ENCODE measurements at places on chromosomes 6 and 20.
A peak's percentile ranks its signal among the peaks of the same experiment; 100 is the strongest.

GRCh38 chr6:96975852-96976251, 51.3 kb downstream of the KLHL32 start:
- no peak for DNase-seq

GRCh38 chr6:55954436-55954835, 79.0 kb upstream of the BMP5 start:
- no peak for DNase-seq

DNA sequence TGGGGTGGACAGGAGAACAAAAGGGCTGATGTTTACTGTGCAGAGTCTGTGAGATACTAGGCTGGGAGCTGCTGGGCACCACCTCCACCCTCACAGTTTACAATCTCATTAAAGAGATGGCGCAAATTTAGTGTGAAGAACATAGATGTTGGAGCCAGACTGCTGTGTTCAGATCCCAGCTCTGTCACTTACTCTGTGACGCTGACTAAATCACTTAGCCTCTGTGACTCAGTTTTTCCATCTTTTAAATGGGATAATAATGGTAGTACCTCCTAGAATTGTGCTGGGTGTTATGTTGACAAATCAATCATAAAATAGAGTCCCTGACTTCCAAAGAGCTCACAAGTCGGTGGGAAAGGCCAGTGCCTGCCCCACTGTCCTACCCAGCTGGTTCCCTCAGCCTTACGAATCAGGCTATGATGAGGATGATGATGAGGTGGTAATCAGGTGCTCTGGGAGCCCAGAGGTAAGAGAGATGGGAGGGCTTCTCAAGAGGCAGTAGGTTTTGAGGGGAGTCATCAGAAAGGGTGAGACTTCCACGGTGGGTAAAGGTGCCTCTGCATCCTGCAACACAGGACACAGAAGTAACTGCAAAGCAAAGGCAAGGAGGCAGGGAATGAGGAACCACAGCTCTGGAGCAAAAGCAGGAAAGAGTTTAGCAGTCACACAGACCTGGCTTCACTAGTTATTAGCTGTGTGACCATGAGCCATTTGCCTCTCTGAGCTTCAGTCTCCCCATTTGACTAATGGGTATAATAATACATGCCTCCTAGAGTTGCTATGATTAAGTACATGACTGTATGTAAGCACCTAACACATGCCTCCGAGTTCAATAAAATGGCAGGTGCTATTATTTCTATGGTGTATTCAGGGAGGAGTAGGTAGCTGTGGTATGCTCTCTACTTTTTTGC, 8.9 kb downstream of the FYN start:
- no peak for DNase-seq

- DNase-seq, result peak; percentile 31
Measured at GRCh38 chr6:6915219-6915618, 192.5 kb upstream of the RREB1 start.

DNA sequence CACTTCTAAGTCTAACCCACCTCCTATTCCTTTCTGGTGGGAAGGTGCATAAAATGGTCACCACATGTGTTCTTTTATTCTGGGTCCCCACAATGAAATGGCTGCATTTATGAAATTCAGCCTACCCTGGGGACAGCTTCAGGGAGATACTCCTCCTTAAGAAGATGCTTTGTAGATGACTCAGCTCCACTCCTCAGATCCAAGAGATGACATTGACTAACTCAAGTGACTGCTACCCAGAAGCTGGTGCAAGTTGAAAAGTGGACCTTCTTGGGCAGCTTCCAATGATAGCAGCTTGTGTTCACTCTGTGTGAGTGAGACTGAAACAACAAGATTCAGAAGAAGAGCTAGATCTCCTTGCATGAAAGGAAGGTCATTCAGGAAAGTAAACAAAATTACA, 113.4 kb downstream of the SCP2D1 start:
- DNase-seq, result no peak

- no peak for DNase-seq
Measured at GRCh38 chr6:37889486-37889885, 70.0 kb downstream of the ZFAND3 start.

- DNase-seq, result no peak
Measured at GRCh38 chr20:4800676-4801449, 79.2 kb downstream of the PRND start.

- peak; percentile 53 for DNase-seq
Measured at GRCh38 chr6:55617272-55617671, 38.3 kb upstream of the HMGCLL1 start.

- no peak for DNase-seq
Measured at GRCh38 chr6:167298127-167298526, 7.0 kb downstream of the UNC93A start.

GRCh38 chr6:5679270-5679669, 327.5 kb downstream of the NRN1 start:
- DNase-seq, result no peak

DNA sequence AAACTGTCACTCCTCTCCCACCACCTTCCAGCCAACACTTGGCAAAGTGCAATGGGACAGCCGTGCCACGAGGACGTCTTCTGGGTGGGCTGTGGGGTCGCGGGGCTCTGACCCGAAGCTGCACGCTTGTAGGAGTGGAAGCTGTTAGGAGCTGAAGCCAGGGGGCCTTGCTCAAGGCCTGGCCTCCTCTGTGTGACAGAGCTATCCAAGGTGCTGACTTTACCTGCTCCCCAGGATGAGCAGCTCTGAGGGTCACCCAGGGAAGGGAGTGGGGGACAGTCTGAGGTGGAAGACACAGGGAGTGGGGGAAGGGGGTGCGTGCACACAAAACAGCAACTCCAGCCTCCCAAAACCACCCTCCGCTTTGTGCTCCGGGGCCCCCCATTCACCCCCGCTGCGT, 17.5 kb upstream of the CHRNA4 start:
- no peak for DNase-seq

GRCh38 chr6:43570876-43571441, 4.9 kb downstream of the XPO5 start:
- no peak for DNase-seq

- DNase-seq, result no peak
Measured at GRCh38 chr6:11929241-11929835, 82.8 kb upstream of the HIVEP1 start.

- DNase-seq, result no peak
Measured at GRCh38 chr20:34713194-34713943, 9.2 kb downstream of the TP53INP2 start.

DNA sequence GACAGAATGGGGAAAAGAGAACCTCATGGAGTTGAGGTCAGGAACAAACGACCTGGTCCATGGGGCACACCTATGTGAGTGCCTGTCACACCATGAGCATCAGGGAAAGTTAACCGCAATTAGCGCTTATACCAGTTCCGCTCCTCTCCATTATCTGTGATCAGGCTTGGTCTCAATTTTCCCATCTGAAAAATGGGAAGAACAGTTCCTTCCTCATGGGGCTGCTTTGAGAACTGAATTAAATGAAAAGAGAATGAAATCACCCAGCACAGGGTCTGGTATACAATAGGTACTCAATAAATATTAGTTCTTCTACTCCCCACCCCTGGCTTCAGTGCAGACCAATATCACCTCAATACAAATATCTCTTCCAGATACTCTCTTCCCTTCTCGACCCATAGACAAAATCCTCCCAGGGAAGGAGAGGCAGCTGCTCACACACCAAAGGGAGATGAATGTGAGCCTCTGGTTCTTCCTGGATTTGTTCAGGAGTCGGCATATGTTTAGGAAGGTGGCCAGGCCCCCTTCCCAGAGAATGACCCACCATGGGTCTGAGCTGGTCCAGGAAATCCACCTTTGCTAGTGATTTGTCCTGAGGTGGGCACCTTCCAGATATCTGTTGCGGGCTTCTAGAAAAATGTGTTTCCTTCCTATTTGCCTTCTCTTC, 2.4 kb upstream of the PTGIS start:
- no peak for DNase-seq

DNA sequence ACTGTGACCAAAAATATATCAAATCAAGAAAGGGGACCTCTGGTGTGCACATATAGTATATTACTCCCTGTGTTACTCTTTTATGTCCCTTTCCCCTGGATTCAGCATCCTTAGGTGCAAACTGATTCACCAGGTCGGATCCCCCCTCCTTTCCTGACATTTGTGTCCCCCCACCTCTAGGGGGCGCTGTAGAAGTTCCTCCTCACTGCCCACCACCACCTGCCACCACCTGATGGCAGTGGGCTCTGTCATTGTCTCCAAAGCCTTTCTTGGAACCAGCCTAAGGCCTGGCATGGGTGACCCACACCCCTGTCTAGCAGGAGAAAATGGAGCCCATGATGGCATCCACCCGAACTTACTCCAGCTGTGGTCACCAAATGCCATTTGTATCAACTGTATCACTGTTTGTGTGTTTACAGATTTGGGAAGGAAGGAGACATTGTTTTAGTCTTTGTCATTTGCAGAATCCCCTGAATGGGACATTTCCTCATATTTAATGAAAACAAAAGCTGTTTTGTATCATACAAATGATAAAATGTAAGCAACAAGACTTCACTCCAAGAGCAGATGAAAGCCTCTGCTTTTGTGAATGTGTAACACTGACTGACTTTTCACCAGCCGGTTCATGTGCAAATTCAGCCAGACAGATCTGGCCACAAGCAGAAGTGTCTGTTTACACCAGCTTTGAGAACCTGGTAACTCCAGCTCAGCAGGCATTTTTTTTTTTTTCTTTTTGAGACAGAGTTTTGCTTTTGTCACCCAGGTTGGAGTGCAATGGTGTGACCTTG, 66.2 kb downstream of the ARMC2 start:
- peak; percentile 62 for DNase-seq

GRCh38 chr6:135854799-135855198, 3.3 kb downstream of the PDE7B start:
- no peak for DNase-seq

- DNase-seq, result no peak
Measured at GRCh38 chr6:54970337-54970736, 123.8 kb downstream of the FAM83B start.

DNA sequence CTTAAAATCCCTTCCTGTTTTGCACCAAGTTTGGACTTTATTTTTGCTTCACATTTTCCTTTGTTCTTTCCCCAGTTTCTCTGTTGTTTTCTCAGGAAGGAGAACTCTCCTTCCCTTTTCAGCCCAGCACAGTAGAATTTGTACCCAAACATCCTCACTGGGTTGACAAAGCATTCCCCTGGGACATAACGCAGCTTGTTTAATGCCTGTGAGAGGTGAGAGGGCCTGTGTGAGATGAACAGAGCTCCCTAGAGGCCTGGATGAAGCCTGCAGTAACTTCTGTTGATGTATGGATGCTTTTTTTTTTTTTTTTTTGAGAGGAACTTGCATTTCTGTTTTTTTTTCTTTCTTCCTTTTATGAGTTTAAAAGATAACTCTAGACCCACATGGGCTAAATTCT, 104.9 kb upstream of the SLC22A23 start:
- peak; percentile 2 for DNase-seq

GRCh38 chr6:23302514-23302913, 733.1 kb downstream of the HDGFL1 start:
- no peak for DNase-seq

DNA sequence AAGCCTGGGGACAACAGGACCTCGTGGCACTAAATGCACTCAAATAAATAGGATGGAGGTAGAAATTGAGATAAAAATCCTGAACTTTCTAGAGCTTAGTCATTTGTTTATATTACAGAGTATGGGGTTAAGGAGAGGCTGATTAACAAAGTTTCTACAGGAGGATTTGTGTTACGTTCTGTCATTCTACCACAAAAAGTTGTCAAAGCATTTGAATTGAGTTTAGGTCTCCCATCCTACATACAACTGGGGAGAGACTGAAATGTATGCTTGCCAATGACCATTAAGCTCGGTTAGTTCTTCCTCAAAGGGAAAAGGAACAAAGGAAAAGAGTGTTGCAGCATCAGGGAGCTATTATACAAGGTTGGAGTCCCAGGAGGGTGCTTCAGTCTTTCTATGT, 597.9 kb downstream of the COL12A1 start:
- no peak for DNase-seq

GRCh38 chr6:15674690-15675386, 12.0 kb upstream of the DTNBP1 start:
- no peak for DNase-seq

GRCh38 chr6:107763946-107764345, 60.2 kb downstream of the SCML4 start:
- DNase-seq, result no peak

DNA sequence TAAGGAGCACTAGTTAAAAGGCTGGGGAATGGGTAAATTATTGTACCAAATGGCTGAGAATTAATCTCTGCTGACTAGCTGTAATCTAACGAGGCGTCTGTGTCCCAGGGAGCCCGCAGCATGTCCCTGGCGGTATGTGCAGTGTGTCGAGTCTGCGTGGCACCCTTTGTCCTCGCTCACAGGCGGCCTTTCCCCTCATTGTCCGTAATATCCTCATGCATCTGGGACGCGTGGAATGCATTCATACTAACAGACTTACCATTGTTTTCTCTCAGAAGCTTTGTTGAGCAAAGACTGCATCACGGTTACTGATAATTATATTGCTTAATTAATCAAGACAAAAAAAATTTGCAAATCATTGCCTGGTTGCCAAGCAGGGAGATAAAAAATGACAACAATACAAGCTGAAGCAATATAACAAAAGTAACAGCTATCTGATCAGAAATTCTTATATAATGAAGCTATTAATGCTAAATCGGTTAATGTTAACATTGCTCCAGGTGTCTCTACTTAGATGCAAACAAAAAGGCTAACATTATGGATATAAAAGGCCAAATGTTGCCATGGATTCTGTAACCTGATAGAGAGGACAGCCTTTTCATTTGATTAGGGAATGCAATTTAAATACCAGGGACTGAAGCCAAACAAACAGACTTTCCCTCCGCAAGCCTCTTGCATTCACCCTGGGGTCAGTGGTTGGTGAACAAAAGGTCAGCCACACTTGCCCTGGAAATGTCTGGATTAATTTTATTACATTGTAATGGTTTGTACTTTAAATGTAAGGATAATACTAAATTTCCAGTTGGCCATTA, 124.8 kb downstream of the INSM1 start:
- DNase-seq, result no peak

DNA sequence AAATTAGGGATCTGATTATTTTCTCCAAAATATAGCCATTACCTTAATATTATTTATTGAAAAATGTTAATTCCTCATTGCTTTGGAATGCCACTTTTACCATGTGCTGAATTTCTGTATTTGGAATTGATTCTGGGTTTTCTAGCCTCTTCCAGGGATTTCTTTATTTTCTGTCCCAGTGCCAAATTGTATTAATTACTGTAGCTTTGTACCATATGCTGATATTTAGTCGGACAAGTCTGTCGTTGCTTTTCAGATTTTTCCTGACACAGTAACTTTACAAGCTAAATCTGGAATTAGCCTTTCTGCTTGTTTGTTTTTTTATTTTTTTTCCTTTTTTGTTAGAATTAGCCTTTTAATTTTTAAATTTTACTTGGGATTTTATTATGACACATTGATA, 10.9 kb upstream of the TMEM14B start:
- DNase-seq, result no peak

DNA sequence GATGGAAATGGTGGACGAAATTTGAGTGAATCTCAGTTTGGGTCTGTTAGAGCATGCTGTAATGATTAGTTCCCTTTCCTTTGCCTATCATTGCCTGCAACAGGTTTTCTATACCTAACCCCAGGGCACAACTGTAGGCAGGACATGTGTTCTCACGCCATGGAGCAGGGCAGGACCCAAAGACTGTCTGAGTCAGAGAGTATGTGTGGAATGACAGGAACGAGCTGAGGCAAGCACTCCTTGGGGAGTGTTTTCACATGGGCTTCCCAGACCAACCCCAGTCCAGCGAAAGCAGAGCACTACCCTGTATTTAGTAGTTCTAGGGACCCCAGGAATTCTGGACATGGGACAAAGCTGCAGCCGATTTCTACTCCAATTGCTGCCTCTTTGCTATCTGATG, 234.2 kb downstream of the HACE1 start:
- no peak for DNase-seq

Data from NAMALWA (cell line).